ENCODE measurements at places on chromosomes 5 and 9.

DNA sequence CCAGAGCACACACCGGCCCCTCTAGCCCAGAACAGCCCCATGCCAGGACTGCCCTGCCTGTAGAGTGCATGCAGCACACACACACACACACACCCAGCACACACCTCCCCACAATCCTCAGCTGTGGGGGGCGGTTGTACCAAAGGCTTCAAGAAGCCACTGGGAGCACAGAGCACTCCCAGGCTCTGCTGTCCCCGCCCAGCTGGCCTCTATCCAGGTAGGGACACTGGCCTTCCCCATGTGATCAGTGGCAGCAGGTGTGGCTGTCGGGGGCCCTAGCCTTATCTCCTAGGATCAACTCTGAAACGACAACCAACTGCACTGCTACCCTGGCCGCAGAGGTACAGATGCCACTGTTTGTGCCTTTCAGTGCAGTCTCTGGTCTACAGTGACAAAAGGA, 2.0 kb downstream of the ANAPC2 start:
- DNase-seq: no peak

DNA sequence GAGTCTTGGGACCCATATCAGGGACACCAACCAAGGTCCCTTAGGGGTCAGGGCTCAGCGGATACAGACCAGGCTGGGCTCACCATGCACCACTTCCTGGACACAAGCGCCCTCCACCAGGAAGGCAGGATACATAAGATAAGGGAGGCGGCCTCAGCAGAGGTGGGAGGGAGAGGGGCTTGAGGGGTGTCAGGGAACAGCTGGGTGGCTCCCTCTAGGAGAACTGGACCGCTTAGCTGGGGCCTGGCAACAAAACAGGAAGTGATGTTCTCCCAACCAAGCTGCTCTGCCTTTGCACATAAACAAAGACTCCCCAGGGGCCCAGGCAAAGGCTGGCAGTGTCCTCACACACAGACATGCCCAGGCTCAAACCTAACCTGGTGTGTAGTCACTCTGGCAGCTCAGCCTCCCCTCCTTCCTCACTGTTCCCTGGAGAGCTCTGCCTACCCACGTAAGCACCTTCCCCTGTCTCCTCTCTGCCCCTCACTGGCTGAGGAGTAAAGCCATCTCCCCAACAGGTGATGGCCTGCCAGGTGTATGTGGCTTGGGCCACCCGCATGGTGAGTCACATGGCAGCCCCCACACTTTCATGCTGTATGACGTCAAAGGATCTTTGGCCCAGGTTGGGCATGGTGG, 5.8 kb upstream of the BICD2 start:
- no peak for DNase-seq

- no peak for DNase-seq
Observed at GRCh38 chr9:120889606-120890271, 12.8 kb upstream of the PHF19 start.

- DNase-seq: no peak
Observed at GRCh38 chr9:36961051-36961450, 73.0 kb downstream of the PAX5 start.

DNA sequence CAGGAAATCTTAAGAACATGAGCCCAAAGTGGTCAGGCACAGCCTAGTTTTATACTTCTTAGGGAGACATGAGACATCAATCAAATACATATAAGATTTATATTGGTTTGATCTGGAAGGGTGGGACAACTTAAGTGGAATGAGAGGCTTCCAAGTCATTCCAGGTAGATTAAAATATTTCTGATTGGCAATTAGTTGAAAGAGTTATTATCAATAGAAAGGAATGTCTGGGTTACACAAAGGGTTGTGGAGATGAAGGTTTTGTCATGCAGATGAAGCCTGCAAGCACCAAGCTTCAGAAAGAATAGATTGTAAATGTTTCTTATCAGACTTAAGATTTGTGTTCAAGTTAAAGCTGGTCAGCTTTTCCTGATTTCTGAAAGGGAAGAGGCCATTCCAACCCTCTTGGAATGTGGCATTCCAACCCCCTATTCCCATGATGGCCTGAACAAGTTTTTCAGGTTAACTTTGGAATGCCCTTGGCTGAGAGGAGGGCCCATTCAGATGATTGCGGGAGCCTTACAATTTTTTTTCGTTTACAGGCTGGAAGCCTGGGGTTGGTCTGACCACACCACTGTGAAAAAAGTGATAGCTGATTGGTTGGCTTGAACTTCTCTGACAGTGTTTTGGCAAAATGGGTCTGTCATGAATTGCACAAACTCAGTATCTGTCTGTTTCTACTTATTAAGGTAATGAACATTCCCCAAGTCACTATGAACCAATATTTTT, 245.6 kb upstream of the RAI14 start:
- DNase-seq: no peak
